Right renal pelvis (tissue), 4 donors: ENCODE measurements at places on chromosomes 1 and 21. TPM values are rescaled to one million over a fixed set of nuclear protein-coding genes. Genes with fewer than 3 reads are reported as not detected.

The DIO1 gene
- 6.0 TPM for polyA plus RNA-seq

The PAQR7 gene
- polyA plus RNA-seq, result 32.2 TPM

The LORICRIN gene
- polyA plus RNA-seq, result not detected

The BSND gene
- 5.3 TPM for polyA plus RNA-seq

The PTAFR gene
- polyA plus RNA-seq, result 3.0 TPM

The MX2 gene
- 1.5 TPM for polyA plus RNA-seq

The FMOD gene
- polyA plus RNA-seq, result 45.5 TPM

The SPRR4 gene
- polyA plus RNA-seq, result not detected
